HFFc6 (cell line): ENCODE measurements at places on chromosomes 7 and 10.

- no peak for DNase-seq
These were observed 87.4 kb upstream of the RSU1 start for GRCh38 chr10:16904639-16905061.

GRCh38 chr10:47152861-47153349, 147.1 kb upstream of the GDF10 start:
- DNase-seq: peak; percentile 27

DNA sequence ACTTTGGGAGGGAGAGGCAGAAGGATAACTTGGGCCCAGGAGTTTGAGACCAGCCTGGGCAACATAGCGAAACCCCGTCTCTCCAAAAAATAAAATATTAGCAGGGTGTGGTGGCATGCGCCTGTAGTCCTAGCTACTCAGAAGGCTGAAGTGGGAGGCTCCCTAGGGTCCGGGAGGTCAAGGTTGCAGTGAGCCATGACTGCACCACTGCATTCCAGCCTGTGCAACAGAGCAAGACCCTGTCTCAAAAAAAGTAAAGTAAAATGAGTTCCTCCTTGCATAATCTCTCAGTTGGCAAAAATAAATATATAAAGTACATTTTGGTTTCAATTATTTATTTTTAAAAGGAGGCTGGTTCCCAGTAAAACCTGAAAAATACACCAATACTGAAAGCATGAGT, 11.8 kb downstream of the NANOS1 start:
- DNase-seq: no peak

GRCh38 chr10:88091490-88092061, 228.2 kb downstream of the PTEN start:
- DNase-seq: no peak

DNA sequence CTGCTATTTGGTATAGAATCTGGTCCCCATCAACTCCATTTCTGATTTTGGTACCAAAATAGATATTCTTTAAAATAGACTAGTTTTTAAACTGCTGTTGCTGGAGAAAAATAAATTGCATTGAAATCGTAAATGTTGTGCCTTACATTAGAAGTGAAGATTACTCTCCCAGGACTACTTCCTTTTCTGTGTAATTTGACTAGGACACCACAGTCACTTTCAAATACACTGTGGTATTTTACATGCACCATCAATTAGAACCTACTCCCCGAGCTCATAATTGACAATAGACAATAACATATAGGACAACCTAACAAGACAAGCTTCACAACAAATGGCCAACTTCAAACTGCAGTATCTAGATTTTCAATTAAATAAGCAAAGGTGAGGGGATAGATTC, 211.5 kb downstream of the DGKB start:
- no peak for DNase-seq

GRCh38 chr10:55183993-55184392, 383.0 kb upstream of the PCDH15 start:
- DNase-seq: no peak

GRCh38 chr10:122060250-122060649, 71.3 kb downstream of the TACC2 start:
- DNase-seq: peak; percentile 30

- no peak for DNase-seq
These were observed 8.8 kb downstream of the CUX1 start for GRCh38 chr7:101826081-101826835.

GRCh38 chr10:106746868-106747267, 417.6 kb downstream of the SORCS1 start:
- no peak for DNase-seq

- DNase-seq: no peak
These were observed at the start of gene TMEM26 for GRCh38 chr10:61452655-61453641. TMEM26 (minus strand) TSS chr10:61453381; CDS start chr10:61453081, 300 bp downstream.

DNA sequence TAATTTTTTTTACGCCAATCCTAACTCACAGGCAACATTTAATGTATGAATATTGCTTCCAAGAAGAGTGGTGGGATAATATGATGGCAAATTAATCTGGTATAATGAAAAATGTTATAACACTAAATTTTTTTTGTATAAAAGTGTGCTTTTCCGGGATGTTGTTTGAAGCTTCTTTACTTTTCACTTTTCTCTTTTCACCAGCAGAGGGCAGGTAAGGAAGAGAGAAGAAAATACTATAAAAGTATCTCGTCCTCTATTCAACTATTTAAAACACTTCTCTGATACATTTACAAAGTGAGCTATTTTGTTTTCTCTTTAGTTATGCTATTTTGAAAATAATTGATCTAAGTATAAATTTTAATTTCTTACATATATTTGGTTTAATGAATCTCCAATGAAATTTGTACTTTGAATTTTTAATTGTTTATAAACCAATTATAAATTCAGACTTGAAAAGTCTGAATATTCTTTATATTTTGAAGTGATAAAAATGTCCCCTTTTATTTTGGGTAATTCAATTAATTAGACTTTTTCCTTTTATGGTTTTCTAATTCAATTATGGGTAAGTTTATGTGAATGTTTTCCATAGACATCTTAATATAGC, 20.7 kb upstream of the CFTR start:
- peak; percentile 3 for DNase-seq

DNA sequence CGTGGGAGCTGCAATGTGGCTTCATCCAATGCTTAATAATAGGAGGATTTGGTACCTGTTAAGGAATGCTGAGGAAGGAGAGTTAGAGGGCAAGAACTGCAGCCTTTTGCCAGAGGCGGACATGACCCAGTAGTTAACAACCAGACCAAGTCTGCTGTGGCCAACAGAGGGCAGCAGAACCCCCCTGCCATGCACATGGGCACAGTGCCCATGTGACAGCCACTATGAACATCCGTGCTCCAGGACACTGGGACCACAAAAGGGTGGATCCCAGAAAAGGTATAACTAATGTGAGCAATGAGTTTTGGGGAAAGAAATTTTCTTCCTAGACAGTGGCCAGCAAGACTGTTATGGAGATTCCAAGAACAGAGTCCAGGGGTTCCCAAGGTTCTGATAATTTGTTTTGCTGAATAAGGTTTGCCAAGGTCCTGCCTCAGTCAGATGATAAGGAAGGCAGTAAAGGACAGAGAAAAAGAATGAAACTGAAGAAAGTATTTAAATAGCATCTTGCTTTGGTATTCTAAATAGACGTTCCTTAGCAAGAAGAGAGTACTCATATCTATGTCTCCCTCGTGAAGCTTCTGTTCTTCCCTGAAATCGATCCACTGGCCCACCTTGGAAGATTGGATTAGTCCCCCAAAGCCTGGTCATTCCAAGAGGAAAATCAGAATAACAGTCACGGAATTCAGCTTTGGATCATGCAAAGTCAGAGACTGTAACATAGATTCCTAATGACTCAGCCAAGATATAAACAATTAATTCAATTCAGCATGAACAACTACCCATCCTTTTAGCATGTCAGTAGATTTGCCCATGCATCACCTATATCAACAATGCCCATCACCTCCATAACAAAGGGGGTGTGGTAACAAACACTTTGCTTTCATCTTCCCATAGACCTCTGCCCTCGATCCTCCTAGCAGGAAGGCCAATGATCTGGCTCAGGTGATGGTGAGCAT, 56.0 kb downstream of the LGI1 start:
- DNase-seq: peak; percentile 38

- DNase-seq: no peak
These were observed 205.0 kb upstream of the AHR start for GRCh38 chr7:17093461-17093860.

DNA sequence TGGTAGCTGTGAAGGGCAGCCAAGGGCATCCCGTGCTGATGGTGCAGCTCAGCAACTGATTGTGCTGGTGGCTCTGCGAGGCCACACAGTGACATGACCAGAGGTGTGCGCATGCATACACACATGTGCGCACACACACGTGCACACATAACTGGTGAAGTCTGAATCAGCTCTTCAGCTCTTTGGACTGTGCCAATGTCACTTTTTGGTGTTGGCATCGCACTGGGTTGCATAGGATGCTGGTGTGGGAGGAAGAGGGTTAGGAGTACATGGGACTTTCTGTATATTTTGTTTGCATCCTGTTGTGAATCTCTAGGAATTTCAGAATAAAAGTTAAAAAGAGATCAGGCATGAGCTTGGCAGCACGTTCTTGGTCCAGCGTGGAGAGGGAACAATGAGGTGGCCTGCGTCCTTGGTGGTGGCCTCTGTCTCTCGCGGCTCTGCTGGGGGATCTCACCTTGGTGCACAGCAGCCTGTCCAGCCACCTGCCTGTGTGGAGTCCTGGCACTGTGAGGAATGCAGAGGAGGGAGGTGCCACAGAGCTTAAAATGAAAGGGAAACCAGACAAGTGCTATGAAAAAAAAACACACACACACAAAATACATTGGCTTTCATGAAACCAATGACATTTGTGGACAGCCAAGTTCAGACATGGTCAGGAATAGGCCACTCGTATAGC, 124.0 kb downstream of the TRRAP start:
- DNase-seq: no peak

GRCh38 chr7:4781366-4782069, 6.1 kb downstream of the AP5Z1 start:
- no peak for DNase-seq

DNA sequence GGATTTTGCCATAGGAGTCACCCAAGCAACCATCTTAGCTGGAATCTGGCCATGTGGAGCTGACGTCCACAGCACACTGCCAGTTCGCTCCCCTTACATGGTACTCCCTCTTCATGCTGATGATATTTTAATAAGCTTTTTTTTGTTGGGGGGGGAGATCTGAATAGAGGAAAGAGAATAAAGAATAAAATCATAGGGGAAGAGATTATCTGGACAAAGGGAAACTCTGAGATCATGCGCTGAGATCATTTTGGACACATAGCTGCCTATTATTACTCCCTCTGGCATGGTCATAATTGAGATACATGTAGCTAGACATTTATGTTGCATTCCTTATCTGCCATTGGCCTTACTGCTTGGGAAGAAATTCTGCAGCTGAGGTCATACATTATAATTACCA, 282.7 kb downstream of the HTR7 start:
- no peak for DNase-seq

- DNase-seq: no peak
These were observed 76.9 kb upstream of the PDCD4 start for GRCh38 chr10:110794808-110795207.

DNA sequence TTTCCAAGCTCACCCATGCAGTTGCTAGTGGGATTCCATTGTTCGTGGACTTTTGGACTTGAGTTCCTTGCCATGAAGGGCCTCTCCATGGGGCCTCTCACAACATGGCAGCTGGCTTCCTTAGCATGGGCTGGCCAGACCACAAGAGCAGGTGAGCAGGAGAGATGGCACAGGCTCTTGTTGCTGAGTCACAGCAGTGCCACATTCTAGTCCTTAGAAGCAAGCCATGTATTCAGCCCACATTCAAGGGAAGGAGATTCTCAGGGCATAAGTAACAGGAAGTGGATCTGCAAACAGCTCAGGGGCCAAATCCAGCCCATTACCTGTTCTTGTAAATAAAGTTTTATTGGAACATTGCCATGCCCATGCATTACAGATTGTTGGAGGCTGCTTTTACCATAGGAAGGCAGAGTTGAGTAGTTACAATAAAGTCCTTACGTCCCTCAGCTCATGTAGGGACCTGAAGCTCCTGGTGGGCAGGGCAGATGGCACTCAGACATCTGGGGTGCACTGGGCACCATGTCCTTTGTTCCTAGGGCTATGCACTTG, 481.5 kb upstream of the FOXK1 start:
- no peak for DNase-seq

DNA sequence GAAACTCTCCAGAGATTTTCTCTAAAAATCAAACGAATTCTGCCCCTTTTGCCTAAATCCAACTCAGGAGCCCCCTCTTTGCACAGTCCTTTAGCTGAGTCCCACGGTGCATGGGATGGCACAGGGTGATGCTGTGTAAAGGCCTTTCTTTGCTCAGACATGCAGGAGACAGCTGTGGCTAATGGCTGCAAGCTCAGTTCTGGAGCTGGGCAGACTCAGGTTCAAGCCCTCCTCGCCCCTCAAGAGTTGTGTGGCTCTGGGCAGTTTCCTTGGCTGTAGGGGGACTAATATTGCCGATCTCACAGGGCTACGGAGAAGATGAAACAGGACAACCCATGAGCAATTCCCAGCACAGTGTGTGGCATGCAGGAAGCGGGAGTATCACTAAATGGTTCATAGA, 42.6 kb downstream of the CLEC2L start:
- no peak for DNase-seq

DNA sequence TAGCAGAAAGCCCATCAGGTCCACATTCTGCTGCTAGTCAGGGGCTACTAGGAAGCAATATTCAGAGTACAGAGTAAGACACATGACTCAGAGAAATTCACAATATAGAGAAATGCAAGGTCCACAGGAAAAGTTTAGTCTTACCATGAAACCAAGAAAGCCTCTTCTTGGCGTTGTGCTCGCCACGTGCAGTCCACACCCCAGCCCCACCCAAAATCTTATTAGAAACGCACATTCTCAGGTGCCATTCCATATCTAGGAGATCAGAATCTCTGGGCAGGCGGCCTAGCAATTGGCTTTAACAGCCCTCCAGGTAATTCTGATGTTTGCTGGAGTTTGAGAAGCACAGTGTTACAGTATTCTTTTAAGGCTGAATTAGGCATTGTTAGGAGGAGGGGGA, 15.8 kb upstream of the SAR1A start:
- DNase-seq: no peak

- no peak for DNase-seq
These were observed 138.7 kb downstream of the SLC25A13 start for GRCh38 chr7:96183163-96183670.

DNA sequence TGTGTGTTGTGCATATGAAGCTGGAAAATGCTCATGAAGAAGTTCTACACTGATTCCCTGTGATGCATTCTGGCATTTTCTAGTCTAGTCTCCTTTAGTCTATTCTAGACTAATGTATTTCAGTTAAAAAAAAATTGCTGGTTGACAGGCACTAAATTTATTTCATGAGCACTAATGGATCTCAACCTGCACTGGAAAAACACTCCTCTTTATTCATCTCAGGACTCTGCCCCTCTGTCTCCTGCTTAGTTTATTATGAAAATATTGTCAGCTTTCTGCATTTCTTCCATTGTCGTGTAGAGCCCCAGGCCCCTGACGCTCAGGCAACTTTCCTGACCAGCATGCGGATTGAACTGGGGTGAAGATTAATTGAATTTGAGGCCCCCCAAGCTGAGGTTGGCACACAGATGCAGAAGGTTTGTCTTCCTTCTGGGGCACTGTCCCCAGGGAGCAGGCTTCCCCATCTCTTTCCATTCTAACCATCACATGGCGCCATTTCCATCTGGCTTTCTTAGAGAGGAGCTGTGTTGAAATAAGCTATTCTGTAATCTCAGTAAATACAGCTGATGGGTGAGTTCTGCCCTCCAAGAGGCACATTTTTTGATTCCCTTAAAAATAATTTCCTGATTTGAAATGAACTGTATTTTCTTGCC, 128.7 kb downstream of the INSYN2A start:
- DNase-seq: no peak

DNA sequence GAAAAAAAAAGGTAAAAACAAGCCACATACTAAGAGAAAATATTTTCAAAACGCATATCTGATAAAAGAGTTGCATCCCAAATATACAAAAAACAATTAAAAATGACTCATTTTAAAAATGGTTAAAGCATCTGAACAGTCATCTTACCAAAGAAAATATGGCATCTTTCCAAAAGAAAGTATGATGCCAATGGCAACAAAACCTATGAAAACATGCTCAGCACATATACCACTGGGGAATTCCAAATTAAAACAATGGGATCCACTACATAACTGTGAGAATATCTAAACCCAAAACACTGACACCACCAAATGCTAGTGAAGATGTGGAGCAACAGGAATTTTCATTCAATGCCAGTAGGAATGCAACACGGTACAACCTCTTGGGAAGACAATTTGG, 39.3 kb downstream of the VSTM2A start:
- no peak for DNase-seq
